Naive thymus-derived CD4-positive, alpha-beta T cell (primary cell): ENCODE measurements at places on chromosomes 7 and 10. TPM values are rescaled to one million over a fixed set of nuclear protein-coding genes. Genes with fewer than 3 reads are reported as not detected.

DNA sequence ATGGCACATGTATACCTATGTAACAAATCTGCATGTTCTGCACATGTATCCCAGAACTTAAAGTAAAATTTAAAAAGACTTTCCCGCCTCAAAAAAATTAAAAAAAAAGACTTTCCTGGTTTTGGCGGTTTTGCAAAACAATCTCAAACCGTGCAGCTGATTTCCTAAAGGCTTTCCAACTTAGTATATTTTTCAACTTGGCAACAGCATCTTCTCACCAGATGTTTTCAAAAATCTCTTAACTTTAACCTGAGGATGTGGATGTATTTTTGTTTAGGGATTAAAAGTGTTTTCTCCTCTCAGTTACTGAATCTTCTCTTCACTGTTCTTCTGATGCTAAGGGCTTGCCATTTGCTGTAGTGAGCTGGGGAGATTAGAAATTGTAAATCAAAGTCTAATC is 96.5 kb upstream of the PLPP4 start:
- DNase-seq = no peak

- DNase-seq = peak; percentile 17
Measured at GRCh38 chr7:27921081-27921836, 181.3 kb downstream of the TAX1BP1 start.

GRCh38 chr7:152859781-152860191 is 100.2 kb downstream of the ACTR3B start:
- DNase-seq = no peak

GRCh38 chr7:23654508-23654907 is 25.5 kb upstream of the FAM221A start:
- DNase-seq = no peak

- no peak for DNase-seq
Measured at GRCh38 chr7:49297958-49298357, 373.6 kb downstream of the CDC14C start.

The C10orf62 gene
- total RNA-seq = not detected

The ZFAND2A gene
- total RNA-seq = 74.5 TPM

DNA sequence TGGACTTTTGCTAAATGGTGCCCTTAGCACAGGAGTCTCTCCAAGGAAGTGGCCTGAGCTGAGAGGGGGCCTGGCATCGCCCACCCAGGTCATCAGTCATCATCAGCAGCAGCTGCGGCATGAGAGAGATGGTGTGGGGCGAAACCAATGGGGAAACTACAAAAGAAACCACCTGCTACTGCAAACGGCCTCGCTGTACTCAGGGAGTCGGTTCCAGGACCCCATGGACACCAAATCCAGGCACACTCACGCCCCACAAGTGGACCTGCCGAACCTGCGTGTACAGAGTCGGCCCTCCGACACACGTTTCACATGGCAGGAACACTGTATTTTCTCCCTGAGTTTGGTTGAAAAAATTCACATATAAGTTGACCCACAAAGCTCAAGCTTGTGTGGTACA is 37.8 kb downstream of the DIP2C start:
- DNase-seq = no peak

DNA sequence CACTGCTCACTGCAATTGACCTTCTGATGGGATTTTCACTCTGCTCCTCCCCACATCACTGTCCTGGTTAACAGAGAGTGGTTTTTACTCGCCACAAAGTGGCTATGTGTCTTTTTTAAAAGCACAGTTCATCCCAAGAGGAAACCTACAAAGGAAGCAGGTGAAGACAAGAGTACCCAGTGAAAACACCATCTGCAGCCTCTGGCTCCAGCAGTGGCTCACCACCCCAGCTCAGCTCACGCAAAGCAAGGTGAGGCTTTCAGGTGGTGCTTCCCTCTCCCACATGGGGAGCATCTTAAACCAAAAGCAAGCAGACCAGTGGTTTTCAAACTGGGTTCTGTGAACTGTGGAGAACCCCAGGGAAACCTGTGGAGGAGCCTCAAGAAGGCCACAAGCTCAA is 14.0 kb downstream of the DLG5 start:
- no peak for DNase-seq

- no peak for DNase-seq
Measured at GRCh38 chr7:44139311-44140010, 1.7 kb downstream of the MYL7 start.

GRCh38 chr7:107080533-107080932 is 36.0 kb downstream of the PRKAR2B start:
- no peak for DNase-seq

DNA sequence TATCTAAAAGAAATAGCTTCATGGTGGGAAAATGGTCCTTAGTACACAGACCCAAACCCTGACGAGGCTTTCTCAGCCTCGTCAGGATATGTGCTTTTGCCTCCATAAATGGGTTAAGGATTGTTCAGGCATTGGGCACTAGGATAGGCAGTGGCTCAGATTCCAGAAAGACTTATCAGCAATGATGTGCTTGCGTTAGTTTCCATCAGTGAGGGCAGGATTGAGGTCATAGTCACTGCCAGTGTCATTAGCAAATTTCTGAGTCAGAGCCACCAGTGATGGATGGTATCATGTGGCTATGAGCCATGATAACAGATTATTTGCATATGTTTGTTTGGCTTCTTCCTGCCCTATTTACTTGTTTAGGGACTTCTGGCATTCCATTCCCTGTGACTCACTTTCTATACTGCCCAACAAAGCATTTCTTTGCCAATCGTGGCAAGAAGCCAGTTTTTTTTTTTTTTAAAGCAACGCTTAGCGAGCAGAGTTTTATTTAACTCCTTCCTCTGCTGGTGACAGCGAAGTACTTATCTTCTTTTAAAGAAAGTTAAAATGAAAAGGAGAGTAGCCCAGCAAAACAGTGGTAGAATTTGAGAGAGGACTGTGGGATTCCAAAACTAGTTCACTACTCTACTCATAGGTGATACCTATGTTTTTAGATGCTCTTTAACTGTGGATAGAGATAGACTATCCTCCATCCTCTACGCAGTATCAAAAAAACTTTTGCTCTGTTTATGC is 44.4 kb downstream of the MYPN start:
- no peak for DNase-seq

- no peak for DNase-seq
Measured at GRCh38 chr7:158869876-158870275, 13.5 kb downstream of the DYNC2I1 start.

DNA sequence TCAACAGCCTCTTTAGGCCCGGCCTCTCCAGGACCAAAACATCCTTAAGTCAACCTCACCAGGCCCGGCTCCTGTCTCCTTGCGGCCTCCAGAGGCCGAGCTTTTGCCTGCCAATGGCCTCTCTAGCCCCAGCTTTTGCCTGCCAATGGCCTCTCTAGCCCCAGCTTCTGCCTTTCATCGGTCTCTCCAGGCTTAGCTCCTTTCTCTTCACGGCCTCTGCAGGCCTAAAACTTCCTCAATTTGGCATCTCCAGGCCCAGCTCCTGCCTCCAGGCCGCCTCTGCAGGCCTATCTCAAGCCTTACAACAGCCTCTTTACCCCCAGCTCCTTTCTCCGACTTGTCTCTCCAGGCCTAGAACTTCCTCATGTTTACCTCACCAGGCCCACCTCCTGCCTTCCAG is 15.7 kb upstream of the TMEM248 start:
- no peak for DNase-seq

DNA sequence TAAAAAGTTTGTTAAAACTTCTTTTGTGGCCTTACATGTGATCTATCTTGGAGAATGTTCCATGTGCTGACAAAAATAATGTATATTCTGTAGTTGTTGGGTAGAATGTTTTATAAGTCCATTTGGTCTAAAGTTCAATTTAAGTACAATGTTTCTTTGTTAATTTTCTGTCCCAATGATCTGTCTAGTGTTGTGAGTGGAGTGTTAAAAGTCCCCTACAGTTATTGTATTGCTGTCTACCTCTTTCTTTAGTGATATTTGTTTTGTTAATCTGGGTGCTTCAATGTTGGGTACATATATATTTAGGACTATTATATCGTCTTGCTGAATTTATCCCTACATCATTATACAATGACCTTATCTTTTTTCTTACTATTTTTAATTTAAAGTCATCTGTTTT is 6.9 kb downstream of the TMEM140 start:
- DNase-seq = no peak

DNA sequence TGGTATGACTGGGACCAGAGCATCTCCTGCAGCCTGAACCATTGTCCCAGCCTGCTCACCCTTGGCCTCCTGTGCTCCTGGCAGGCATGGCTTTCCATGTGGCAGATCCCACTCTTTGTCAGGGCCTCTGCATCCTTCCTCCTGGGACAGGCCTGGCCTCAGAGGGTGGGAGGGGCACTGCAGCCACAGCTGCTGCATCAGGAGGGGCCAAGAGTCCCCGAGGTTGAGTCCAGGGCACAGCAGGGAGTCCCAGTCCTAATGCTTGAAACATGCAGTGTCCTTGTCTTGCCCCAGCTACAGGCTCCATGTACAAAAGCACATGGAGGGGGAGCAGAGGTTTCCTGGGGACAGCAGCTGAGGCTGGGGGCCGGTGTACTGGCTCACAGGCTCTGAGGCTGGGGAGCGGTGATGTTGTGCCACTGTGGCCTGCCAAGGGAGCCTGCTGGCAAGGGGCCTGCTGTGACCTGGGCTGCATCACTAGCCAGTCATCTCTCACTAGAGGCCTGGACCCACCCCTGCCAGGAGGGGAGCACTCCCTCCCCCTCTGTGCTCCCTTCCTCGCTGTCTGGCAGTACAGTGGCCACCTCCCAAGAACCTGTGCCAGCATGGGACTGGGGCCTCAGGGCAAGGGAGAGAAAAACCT is 144.8 kb downstream of the ZNF248 start:
- no peak for DNase-seq

DNA sequence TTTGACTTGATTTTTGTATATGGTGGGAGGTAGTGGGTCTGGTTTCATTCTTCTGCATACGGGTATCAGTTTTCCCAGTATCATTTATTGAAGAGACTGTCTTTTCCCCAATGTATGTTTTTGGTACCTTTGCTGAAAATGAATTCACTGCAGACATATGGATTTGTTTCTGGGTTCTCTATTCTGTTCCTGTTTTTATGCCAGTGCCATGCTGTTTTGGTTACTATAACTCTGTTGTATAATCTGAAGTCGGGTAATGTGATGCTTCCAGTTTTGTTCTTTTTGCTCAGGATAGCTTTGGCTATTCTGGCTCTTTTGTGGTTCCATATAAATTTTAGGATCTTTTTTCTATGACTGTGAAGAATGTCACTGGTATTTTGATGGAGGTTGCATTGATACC is 836 bp downstream of the ECD start:
- DNase-seq = no peak

- DNase-seq = peak; percentile 28
Measured at GRCh38 chr10:124417895-124418725, 613 bp downstream of the OAT start.

DNA sequence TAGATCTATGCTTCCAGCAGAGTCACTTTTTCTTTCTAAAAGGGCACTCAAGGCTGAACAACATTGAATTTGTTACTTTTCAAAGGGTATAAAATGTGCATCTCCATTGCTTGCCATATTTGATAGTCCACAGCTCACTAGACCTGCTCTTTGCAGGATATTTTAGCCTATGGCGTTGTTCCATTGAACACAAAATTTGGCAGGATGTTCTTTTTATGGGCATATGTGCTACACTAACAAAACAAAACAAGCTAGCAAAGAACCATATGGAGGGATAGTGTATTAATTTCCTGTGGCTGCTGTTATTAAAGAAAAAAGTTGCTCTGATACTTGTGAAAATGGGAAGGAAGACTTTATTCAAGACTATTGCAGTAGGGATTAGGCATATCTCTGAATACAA is 828.7 kb downstream of the TYW1 start:
- no peak for DNase-seq

GRCh38 chr10:6563075-6563474 is 17.0 kb downstream of the PRKCQ start:
- no peak for DNase-seq

DNA sequence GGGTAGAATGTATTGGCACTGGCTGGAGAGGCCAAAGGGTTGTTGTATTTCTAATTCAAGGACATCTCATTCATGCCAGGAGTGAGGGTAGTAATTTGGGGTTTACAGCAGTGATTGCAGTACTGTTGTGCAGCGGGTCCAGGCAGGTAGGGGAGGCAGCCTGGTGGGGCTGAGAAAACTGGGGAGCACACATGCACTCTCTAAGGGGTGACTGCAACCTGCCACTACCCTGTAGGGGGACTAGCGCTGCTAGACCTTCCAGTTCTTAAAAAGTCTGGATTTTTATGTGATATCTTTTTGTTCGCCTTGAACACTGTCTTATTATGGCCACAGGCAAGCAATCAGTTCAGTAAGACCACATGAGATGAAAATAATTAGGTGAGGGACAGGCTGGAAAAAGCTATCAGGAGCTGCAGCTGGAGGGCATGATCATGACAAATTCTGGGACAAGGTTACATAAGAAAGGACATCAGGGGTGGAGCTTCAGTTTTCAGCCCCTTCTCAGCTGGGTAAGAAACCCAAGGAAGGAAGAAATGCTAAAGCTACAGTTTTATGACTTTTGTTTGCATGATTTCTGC is 149.0 kb downstream of the ARHGAP21 start:
- no peak for DNase-seq

GRCh38 chr10:118407777-118408176 is 65.7 kb upstream of the FAM204A start:
- DNase-seq = no peak

The MRC1 gene
- 3.5 TPM for total RNA-seq

GRCh38 chr10:83078160-83078559 is 1061.1 kb upstream of the GHITM start:
- no peak for DNase-seq

The TMEM178B gene
- total RNA-seq = 0.10 TPM

The UBN2 gene
- total RNA-seq = 31.2 TPM

DNA sequence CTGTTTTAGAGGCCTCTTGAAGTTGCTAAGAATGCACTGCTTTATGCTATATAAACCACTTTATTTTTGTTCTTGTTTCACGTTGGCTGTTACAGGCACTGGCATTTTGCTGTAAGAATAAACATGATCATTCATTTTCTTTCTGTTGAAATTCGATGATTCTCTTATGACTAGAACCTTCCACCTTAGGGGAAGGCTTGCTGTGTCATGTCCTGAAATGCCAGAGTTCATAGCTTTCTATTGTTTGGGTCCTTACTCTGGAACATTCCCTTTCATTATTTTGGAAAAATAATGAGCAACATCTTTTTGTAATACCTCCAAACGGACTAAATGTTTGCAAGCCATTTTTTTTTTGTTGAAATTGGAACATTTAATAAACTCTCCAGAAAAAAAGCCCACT is 495.1 kb upstream of the POT1 start:
- no peak for DNase-seq

DNA sequence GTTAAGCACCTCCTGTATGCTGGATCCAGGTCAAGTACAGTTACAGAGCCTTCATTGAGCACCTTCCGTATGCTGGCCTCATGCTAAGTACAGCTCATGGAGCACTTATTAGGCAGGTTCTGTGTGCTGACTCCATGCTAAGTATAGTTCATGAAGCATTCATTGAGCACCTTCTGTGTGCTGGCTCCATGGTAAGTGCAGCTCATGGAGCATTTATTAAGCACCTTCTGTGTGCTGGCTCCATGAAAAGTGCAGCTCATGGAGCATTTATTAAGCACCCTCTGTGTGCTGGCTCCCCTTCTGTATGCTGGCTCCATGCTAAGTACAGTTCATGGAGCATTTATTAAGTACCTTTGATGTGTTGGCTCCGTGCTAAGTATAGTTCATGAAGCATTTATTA is 30.5 kb downstream of the MMD2 start:
- DNase-seq = no peak

The GIMAP6 gene
- 152 TPM for total RNA-seq

GRCh38 chr10:105161149-105161548 is 520.1 kb downstream of the SORCS3 start:
- DNase-seq = no peak
